Activated T-cell treated with anti-CD3 and anti-CD28 coated beads, Interleukin-2, amount 50 U/mL, for 48 hours (primary cell): ENCODE measurements at places on chromosomes 3 and 15.

GRCh38 chr15:59622289-59622688, 10.7 kb downstream of the GCNT3 start:
- peak; percentile 71 for DNase-seq

DNA sequence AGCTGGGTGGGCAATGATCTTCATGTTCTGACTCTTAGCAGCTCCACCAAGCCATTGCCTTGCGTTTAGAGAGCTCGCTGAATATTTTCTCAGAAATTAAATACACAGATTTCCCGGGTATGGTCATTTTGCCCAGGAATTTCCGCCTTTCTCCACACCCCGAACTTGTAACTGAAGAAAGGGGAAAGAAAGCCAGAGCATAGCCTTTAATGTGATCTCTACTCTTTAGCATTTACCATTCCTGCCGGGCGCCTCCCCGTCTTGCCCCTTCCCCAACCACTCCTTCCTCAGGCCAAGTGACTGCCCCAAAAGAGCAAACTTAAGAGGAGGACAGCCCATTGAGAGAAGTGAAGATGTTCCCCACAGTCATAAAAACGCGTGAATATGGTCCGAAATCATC, 53.1 kb downstream of the LMCD1 start:
- DNase-seq: no peak

DNA sequence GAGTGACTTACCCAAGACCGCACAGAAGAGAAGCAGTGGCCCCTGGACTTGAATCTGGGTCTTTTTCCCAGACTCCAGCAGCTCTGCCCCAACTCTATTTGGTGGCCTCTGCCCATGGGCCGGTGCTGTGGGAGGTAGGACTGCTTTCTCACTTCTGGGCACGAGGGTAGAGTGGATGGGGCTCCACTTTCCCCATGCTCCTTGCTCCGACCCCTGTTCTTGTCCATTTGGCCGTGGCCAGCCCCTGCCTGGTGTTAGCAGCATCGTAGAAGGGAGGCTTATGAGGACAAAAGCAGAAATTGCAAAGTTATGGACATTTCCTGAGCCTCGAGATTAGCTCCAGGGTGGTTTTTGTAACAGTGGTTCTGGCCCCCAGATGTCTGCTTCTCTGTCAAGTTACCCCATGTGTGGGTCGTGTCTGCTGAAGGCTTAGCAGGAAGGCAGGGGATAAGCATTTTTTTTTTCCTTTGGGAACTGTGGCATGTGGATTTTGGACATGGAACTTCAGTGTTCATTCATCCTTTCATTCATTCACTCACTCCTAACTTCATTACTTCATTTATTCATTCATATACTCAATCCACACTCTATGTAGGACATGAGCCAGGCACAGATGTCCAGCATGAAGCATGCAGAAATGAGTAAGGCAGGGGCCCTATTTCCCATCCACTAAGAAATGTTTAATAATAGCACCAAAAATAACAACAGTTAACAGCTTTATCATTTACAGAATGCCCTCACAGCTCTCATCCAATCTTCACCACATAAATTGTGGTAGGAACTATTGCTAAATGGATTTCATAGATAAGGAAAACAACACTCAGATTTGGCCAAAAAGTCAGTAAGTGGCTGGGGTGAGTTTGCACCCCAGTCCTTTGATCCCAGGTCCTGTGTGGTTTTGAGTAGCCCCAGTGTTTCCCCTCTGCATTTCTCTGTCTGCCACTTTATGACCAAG, 180.5 kb downstream of the OPA1 start:
- no peak for DNase-seq

- no peak for DNase-seq
Measured at GRCh38 chr15:53160092-53160704, 370.1 kb upstream of the ONECUT1 start.

DNA sequence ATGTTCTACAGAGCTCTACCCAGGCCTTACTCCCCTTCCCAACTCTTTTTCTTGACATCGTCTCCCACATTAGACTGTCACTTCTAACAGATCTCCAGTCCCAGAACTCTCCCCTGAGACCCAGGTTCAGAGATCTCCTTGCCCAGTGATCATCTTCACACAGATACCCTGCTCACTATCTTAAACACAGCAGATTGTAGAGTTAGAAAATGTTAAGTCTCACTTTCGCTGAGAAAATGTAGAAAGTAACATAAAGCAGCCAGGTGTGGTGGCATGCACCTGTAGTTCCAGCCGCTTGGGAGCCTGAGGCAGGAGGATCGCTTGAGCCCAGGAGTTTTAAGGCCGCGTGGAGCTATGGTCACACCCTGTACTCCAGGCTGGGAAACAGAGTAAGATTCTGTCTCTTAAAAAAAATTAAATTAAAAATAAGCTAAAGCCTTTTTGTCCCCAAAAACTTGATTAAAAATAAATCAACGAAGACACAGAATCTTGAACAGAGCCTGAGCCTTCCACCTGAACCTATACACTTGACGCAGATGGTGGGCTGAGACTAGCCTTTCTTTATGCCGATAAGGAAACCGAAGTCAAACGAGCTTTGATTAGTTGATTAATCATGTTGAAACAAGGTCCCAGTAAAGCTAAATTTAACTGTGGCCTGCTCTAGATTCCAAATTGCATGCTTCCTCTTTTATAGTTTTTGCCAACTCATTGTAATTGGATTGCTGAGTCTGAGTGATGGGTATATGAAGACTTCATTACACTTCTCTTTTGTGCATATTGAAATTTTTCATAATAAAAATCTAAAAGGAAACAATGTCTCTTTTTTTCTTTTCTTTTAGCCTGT, 31.3 kb upstream of the BLM start:
- DNase-seq: no peak

DNA sequence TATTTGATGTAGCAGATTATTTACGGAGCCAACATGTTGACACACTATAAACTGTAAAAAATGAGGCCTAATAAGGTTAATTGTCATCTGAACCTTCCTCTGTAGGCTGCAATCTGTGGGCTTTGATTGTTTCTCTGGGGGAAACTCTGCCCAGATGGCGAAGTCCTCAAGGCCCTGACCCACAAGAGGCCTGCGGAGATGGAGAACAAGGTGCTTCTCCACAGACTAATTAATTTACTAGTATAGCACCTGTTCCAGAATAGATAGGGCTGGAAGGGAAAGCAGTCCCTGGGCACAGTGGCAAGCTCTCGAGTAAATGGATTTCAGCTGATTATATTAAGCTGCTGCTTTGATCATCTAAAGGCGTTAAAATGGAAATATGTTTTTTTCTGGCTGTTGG, 338.8 kb upstream of the DNAJC19 start:
- DNase-seq: no peak

GRCh38 chr3:61268644-61269043, 17.4 kb upstream of the FHIT start:
- no peak for DNase-seq

GRCh38 chr3:73475717-73476116, 149.0 kb downstream of the PDZRN3 start:
- no peak for DNase-seq

DNA sequence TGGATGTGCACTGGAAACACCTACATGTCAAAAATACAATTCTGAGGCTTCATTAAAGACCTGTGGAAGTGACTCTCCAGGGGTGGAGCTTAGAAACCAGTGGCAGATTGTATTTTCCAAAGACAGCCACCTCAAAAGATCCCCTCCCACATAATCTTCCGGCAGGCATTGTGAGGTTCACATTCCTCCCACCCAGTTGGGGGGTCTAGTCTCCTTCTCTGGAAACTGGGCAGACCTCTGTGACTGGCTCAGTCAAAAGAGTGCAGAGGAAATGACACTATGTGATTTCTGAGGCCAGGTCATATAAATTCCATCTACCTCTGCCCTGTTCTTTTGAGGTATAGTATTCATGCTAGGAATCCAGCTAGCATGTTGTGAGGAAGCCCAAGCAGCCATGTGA, 1.9 kb upstream of the CFAP92 start:
- DNase-seq: no peak

DNA sequence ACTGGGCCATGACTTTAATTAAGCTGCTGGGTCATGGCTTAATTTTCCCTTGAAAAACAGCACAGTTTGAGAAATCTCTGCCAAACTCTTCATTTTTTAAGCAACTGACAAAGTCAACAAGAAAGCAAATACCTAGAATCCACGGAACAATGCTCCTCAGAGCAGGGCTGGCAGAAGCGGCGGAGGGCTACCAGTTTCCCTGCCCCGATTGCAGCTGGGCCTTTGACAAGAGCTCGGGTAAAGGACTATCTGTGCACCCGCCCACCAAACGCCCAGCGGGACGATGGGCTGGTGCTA, 1.2 kb downstream of the GOLIM4 start:
- no peak for DNase-seq

- no peak for DNase-seq
Measured at GRCh38 chr3:28295898-28296490, 52.5 kb upstream of the ZCWPW2 start.

DNA sequence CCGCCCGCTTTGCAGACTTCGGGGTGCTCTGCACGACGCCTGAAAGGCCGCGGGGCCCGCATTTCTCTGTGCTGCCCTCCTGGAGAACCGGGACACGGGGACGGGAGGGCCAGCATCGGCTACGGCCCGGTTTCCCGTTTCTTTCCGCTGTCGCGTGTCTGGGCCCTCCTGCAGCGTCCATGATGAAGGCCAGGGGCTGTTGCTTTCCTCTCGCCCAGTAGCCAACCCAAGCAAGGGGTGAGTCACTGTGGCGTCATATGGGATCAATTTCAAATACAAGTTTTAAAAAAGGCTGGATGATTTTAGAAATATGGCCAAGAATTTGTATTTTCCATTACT, 435 bp downstream of the SLC35G2 start:
- DNase-seq: no peak

GRCh38 chr15:66008940-66009562, 139.8 kb downstream of the RAB11A start:
- DNase-seq: no peak

DNA sequence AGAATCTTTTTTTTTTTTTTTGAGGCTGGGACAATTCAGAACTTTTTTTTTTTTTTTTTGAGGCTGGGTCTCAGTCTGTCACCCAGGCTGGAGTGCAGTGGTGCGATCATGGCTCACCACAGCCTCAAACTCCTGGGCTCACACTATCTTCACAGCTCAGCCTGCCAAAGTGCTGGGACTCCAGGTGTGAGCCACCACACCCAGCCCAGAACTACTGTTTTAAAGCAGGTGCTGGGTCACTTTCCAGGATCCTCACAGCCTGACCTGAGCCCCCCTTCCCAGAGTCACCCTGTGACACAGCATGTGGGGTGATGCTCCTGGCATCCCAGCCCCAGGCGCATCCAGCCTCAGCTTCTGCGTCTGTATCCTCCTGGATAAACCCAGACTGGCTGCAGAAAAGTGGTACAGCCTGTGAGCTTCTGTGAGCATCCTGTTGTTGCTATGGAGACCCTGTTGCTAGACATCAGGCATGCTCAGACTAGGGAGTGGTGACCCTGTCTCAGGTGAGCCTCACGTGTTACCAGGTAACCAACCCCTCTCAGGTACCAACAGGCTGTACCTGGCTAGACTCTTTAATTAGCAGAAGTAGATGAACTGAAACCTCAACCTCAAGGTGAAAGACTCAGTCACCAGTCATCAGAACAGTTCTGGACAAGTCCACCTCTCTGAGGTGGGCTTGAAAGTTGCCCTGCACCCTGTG, 15.0 kb downstream of the KLF13 start:
- peak; percentile 28 for DNase-seq

- DNase-seq: no peak
Measured at GRCh38 chr3:11574981-11575669, 68.6 kb downstream of the VGLL4 start.

DNA sequence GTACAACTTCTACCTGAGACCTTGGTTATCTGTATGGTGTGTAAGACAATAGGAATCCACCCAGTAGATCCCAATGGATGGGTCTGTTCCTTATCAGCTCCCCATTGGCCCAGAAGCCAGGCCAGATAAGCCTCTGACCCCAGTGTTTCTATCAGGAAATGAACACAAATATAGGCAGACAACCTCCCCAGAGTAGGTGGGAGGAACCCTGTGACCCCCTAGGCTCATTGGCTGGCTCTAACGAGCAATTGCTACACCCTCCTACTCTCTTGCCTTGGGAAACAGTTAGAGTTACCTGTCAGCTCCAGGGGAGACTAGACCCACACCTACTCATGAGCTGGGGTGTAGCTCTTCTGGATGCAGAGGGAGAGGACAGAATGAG, 299.9 kb downstream of the UACA start:
- DNase-seq: no peak

DNA sequence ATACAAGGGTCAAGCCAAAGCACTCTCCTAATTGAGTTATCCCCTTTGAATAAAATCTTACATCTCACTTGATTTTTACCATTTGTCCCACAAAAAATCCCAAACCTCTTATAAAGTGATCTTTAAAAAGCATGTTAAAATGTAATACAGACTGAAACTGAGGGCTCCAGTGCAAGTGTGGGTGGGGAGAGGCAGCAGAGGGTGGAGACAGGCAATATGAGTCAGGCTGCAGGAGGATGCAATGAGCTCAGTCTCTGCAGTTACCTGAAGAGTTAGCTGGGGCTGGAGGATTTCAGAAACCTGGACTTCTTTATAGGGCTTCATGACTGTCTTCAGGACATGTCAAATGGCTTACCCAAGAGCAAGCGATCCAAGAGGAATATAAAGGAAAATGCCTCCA, 14.2 kb upstream of the COLQ start:
- DNase-seq: peak; percentile 41

- DNase-seq: no peak
Measured at GRCh38 chr15:40995656-40996055, 42.4 kb downstream of the CHAC1 start.

DNA sequence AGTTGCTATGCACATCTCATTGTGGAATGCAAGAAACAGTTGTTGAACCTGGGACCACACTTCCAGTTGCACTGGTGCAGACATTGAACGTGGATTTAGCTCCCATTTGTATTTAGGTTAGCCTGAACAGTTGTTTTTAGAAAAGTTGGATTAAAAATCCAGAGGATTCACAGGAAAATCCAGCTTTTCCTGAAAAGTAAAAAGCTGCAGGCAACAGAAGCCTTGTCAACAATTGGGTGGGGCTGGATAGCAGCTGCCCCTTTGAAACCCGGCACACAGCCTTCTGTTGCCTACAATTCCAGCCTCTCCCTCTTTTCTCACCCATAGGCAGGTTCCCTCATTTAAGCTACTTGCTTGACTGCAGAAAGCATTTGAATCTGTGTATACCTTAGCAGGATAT, 165.3 kb upstream of the TBL1XR1 start:
- DNase-seq: no peak

GRCh38 chr3:100299016-100299415, 35.5 kb upstream of the NIT2 start:
- DNase-seq: no peak

DNA sequence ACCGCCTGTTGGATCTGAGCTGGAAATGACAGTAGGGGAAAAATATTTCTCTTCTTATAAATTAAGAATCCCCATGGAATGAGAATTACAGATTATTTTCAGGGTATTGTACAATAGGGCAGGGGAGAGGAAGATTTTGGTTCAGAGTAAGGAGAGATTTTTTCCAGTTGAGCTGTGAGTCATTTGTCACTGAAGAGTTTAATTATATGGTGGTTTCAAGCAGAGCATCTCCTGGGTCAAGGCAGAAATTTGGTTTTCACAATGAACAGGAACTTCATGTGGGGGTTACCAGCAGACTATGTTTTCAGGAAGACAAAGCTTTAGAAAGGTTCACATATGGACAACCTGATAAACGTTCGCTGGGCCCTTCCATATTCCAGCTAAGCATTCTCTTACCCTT, 182.8 kb upstream of the NR2E3 start:
- DNase-seq: no peak

- no peak for DNase-seq
Measured at GRCh38 chr3:109569135-109569846, 231.9 kb upstream of the DPPA4 start.
